ENCODE measurements at places on chromosomes 12 and 14.

- no peak for DNase-seq
These were observed 2.7 kb upstream of the WASHC3 start for GRCh38 chr12:102064476-102064875.

GRCh38 chr12:107415834-107416233 is 269.8 kb upstream of the PWP1 start:
- DNase-seq: no peak

- no peak for DNase-seq
These were observed 152.5 kb downstream of the TGFB3 start for GRCh38 chr14:75829316-75829715.

GRCh38 chr12:13562915-13563742 is 366.6 kb downstream of the EMP1 start:
- no peak for DNase-seq

GRCh38 chr12:115885040-115885690 is 392.3 kb downstream of the MED13L start:
- no peak for DNase-seq

All from CD4-positive, alpha-beta T cell treated with Interleukin-4 for 1 hour (primary cell).